ENCODE measurements at places on chromosomes 2 and 18. TPM values are rescaled to one million over a fixed set of nuclear protein-coding genes. Genes with fewer than 3 reads are reported as not detected.

ERICH2 gene
- total RNA-seq, result not detected

SCN3A gene
- total RNA-seq, result 5.3 TPM

GRCh38 chr2:179580378-179581146 lies 280.9 kb downstream of the ZNF385B start:
- DNase-seq, result no peak

CD8B2 gene
- total RNA-seq, result not detected

- DNase-seq, result no peak
Measured at GRCh38 chr2:19576411-19576810, 218.0 kb upstream of the OSR1 start.

SLC40A1 gene
- total RNA-seq, result 42.2 TPM

GRCh38 chr2:113686537-113686936 lies 59.5 kb downstream of the RABL2A start:
- no peak for DNase-seq

GRCh38 chr2:96951125-96951654 lies 35.2 kb downstream of the FAM178B start:
- DNase-seq, result peak; percentile 77

- no peak for DNase-seq
Measured at GRCh38 chr2:112168422-112169124, 30.4 kb downstream of the FBLN7 start.

- no peak for DNase-seq
Measured at GRCh38 chr2:171578127-171578803, 56.0 kb downstream of the CYBRD1 start.

GRCh38 chr18:12238826-12239225 lies 15.3 kb upstream of the CIDEA start:
- DNase-seq, result no peak

DNA sequence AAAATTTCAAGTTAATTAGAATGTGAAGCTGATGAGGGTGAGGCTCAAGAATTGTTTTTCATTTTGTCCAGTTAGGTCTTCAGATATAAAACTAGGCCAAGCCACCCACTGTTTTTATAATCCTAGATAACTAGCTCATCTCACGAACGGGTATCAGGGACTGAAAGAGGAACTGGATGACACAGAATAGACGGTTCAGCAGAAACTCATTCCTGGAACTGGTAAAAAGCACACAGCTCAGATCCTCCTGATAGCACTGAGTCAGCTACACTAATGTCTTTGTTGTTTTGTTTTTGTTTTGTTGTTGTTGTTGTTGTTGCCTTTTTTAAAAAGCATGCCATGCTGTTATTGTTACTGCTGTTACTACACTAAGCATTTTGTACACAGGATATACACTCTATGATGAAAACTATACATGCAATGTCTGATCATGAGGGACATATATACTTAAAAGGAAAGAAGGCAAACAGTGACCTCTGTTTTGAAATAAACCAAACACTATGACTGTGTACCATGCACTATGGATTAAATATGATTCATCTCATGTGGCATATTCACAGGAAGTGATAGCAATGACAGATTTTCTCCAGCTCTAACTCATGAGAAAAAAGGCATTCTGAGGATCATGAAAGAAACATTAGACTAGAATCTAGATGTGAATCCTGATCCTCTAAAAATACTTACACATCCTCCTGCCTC lies 437.6 kb downstream of the NCKAP5 start:
- DNase-seq, result no peak

GRCh38 chr2:64632835-64633819 lies 20.6 kb downstream of the SERTAD2 start:
- DNase-seq, result no peak

DNA sequence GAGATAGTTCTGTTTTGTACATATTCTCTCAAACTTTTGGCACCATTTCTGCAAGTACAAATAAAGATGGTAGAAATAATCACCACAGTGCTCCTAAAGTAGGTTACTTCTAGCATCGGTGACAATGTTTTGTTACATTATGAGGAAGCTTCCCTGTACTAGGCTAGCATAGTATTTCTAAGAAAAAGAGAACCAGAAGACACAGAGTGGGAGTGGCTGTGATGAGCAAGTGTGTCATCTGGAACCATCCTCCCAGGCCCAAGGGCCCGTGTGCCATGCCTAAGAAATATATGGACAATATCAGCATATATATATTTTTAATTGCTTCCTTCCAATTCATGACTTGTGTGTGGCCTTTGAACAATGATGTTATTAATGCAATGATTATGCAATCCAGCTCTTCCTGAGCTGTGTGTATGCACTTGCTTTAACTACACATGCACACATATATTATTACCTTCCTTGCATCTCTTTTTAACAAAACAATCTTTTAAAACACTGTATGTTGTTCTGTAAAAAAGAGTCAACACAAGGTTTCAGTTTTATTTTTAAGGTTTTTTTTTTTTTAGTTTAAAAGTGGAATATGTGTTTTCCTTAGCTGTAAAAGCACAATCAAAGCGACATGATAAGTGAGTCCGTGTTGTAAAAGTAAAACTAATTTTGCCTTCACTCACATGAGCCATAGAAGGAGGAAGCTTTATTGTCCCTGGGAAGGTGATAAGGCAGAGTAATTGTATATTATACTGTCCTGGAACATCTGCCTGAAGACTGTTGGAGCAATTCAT lies 303.9 kb downstream of the ZNF407 start:
- DNase-seq, result no peak

- DNase-seq, result no peak
Measured at GRCh38 chr2:108267101-108267500, 21.6 kb upstream of the SULT1C2 start.

GPR35 gene
- 4.7 TPM for total RNA-seq

- no peak for DNase-seq
Measured at GRCh38 chr2:239086325-239087020, 238.6 kb downstream of the TWIST2 start.

TRPM8 gene
- total RNA-seq, result not detected

DNA sequence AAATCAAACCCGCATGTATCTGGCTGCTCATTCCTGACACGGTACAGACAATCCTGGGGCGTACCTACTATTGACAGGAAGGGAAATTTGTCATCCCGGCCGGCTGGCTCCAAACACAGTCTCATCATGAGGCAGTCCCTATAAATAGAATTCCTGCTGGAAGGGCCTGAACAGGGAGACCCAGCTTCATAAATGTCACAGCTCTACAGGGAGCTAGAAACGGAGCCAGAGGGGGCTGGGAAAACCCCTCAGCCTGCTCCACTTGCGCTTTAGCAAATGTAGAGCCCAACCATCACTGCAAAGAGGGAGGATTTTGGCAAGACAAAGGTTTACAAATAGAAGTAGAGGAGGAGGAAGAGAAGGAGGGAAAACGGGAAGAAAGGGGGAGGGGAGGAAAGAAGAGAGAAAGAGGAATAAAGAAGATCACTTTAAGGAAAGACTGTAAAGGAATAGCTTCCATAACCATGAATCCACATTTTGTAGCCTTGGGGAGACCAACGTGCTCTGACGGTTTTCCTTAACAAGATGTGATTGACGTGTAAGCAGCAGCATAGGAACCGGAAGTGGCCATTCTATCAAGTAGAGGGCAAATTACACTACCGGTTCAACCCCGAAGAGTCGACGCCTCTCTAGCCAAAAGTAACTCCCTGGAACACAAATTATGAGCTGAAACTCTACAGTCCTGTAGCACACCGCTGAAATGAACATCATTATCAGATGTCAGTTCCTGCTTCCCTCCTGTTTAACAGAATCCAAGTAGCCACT lies 56.8 kb upstream of the TTN start:
- DNase-seq, result no peak

TLX2 gene
- total RNA-seq, result not detected

- no peak for DNase-seq
Measured at GRCh38 chr2:236338495-236339184, 74.4 kb upstream of the ASB18 start.

- no peak for DNase-seq
Measured at GRCh38 chr2:127672341-127673224, 2.7 kb downstream of the LIMS2 start.

GRCh38 chr2:133109772-133110171 lies 439.8 kb upstream of the LYPD1 start:
- no peak for DNase-seq

STON1 gene
- total RNA-seq, result 21.7 TPM

DNA sequence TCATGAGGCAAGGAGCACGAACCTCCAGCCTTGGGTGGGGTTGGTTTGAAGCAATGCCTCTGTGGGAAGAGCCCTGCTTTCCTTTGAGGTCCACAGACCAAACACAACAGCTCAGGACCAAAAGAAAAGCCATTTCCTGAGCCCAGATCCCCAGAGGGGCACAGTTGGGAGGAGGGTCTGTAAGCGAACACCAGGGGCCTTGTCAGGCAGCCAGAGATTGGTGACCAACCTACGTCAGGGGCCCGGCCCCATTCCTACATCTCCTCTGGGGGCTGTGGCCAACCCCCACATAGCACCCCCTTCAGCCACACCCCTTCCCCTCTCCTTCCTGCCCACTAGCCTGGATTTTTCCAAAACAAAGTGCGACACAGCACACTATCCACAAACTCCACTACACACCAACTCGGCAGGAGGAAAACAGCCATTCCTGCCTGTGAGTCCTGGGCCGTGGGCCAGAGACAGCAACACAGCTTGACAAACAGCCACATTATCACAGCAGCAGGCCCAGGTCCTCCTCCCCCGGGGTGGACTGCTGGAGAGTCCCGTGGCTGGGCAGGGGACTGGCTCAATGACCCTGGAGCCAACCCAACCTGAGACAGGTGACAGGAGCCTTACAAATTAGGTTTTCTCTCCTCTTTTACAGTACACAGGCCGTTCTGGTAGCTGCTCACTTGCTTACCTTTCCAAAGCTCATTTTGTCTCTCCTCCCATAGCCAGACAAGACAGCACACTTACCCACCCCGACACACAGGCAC lies 98.8 kb downstream of the TNS1 start:
- DNase-seq, result no peak

DNA sequence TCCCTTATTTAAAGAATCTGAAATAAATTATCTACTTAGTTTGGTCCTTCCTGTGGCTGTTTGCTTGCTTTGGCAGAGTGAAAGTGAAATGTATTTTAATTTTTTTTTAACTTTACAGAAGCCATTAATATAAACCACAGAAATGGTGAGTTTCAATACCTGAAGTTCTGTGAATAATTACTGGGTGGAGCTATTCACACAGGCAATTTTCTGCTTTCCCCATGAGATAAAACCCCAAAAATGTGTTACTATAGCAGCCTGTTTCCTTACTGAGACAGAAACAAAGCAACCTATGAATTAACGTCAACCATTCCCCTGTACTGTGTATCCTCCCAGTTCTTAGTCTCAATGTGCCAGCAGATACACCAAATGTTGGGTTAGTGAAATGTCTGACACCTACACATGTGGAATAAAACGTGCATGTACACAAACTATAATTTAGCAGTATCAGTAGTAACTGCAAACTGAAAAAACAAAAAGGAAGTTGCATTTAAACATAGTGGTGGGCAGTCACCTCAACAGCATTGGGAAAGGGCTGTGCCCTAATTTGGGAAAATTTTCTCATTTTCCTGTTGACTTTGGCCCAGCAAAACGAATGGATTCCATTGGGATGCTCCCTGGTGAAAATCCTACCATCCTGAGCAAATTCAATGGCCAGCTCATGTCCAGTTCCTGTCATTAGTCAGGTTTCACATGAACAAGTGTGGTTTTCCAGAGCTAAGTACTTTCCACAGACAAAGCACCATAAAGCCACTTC lies 73.1 kb upstream of the RMDN2 start:
- no peak for DNase-seq

NCOA1 gene
- total RNA-seq, result 69.2 TPM

TTC27 gene
- total RNA-seq, result 29.6 TPM

GRCh38 chr2:160813506-160813858 lies 319.9 kb upstream of the RBMS1 start:
- no peak for DNase-seq

DNA sequence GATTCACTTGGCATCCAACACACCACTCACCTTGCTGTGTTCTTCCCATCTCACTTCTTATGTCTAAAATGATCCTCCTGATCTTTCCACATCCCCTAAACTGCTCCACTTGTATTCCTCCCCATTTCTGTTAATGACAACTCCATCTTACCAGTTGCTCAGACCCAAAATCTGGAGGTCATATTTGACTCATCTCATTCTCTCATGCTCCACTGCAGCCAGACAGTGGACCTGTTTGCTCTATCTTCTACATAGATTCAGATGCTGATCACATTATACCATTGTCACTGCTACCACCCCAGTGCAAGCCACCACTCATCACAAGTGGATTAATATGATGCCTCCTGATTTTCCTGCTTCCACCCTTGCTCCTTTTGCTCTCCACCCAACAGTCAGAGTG lies 7.9 kb upstream of the NABP1 start:
- DNase-seq, result no peak
